NCI-H187 (cell line): ENCODE measurements at places on chromosomes 4 and X.

DNA sequence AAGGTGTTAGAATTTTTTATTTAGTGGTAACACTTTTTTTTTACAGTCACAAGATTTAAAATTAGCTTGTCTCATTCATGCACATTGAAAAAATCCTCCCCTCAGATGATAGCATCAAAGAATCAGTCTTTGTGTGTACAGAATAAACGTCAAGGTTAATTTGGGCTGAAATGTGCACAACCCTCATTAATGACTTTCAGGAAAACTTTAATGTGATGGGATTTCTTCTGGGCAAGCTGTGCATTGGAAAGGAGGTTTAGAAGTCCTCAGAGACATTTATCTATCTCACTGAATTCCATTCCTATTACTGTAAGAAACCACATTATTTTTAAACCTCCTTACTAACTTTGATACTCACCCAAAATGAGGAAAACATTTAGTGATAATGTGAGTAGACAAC, 88.2 kb upstream of the TECRL start:
- no peak for DNase-seq

DNA sequence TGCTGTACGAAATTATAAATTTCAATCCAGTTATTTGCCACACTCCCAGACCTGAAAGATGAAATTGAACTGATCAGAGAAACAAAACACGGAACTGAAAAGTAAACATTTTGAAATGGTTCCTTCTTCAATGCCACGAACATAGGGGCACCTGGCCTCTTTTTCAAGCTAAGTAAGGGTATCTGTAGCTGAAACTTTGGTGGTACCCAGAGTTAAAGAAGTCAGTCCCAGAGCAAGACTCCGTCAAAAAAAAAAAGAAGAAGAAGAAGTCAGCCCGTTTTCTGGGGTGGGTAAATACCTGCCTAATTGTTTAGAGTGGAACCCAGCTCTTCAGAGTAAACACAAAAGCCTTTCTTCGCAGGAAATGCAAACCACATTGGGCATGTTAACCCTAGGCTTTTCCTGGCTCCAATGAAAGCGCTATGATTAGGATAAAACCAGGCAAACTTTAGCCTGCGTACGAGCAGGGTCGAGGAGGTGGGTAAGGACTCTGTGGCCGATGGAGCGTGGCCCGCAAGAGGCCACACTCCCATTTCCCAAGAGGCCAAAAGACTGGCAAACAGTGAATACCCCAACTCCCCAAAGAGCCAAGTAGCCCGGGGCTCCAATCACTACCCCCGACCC, 1.3 kb downstream of the ANTXR2 start:
- DNase-seq = no peak

DNA sequence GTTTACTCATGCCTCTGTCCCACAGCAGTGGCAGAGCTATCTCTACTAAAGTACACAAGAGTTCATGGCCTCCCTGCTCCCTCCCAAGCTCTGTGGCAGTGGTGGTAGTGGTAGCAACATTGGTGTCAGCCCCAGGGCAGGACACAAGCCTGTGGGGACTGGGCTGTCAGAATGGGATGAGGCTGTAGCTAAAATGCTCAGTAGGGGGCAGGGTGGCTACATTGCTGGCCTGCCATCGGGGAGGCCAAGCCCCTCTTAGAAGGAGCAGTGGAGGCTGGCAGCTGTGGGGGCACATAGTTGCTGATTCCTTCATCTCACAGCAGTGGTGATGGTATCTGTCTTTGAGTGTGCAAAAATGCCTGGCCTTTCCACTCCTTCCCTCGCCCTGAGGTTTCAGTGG, 461.7 kb downstream of the PCDH18 start:
- DNase-seq = no peak

- DNase-seq = no peak
Observed at GRCh38 chr4:184756399-184756798, 22.5 kb upstream of the CENPU start.

DNA sequence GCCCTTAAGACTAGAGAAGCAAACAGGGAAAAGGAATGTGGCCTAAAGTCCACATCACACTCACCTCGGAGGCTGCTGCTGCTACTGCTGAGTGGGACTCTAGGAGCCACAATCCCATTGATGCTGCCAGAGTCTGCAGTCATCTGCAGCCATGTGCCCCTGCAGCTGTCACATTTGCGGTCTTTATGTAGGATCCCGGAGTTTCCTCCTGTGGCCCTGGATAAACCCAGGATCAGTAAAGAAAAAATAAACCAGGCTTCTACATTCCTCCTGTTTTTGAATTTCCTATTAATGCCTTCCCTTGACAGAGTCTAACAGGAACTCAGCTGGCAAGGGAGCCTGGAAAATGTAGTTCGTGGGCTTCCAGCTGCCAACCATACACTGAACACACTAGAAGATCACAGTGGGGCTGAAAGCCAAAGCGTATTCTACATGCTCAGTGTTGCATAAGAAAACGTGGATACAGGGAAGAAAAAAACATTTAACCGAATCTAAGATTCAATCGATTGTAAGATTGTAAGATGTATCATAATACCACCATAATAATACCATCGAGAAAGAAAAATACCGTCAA, 10.3 kb upstream of the PHEX start:
- DNase-seq = no peak

DNA sequence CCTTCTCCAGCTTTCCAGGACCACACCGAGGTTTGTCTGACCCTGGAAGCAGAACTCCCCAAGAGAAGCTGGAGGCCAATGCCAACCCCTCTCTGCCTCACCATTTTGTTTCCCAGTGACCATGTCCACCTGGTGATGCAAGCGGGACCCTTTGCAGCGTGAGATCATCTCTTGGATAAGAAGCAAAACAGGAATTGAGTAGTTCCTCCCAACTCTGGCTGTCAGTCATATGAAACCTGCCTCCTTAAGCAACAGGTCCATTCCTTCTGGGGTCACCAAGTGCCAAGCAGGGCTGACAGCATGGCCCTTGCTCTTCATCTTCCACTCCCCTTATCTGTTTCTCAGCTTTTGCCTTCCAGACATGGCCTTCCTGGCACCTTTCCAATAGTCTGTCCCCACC, 41.3 kb upstream of the MTM1 start:
- DNase-seq = no peak

- no peak for DNase-seq
Observed at GRCh38 chrX:52363247-52363883, 5.5 kb upstream of the XAGE2 start.

GRCh38 chr4:76811604-76812412, 86.1 kb downstream of the SOWAHB start:
- no peak for DNase-seq

DNA sequence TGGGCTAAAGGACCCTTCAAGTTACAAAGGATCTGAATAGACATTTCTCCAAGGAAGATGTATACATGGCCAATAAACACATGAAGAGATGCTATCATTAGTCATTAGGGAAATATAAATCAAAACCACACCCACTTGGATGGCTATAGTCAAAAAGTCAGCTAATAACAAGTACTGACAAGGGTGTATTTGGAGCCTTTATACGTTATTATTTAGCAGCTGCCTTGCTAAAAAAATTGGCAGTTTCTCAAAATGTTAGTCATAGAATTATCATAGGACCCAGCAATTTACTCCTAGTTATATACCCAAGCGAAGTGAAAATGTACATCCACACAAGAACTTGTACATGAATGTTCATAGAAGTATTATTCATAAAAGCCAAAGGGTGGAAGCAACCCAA, 112.7 kb upstream of the DUSP21 start:
- DNase-seq = no peak

GRCh38 chrX:120453985-120454384, 15.1 kb downstream of the LAMP2 start:
- DNase-seq = no peak

DNA sequence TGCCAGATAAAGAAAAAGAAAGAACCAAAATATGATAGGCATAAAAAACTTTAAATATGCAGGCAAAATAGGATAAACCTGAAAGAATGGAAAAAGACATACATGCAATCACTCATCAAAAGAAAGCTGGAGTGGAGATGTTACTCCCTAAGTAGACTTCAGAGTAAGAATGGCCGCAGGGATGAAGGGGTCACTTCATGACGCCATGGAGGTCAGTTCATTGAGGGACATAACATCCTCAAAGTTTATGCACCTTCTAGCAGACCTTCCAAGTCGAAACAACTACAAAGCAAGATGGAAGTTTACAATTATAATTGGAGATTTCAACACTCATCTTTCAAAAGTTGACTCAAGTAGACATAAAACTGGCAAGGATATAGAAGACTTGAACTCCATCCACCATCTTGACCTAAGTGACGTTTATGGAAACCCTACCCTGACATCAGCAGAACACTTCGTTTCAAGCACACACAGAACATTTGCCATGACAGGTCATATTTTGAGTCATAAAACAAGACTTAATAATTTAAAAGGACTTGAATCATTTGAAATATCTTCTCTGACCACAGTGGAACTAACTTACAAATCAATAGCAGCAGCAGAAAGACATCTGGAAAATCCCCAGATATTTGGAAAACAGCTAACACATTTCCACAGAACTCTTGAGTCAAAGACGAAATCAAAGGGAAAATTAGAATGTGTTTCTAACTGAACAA, 106.0 kb upstream of the LRPAP1 start:
- no peak for DNase-seq

DNA sequence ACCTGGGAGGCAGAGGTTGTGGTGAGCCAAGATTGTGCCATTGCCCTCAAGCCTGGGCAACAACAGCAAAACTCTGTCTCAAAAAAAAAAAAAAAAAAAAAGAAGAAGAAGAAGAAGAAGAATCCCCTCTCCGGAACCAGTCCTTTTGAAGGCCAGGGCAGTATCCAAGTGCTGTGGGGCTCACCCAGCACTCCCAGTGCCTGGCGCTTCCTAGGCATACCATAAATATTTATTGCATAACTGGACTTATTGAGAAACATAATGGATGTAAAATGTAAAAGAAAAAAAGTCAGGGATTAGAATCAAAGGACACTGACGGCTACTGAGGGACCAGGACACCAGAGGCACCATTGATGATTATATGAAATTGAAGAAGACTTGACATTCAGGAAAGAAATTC, 162.1 kb upstream of the KIT start:
- no peak for DNase-seq

DNA sequence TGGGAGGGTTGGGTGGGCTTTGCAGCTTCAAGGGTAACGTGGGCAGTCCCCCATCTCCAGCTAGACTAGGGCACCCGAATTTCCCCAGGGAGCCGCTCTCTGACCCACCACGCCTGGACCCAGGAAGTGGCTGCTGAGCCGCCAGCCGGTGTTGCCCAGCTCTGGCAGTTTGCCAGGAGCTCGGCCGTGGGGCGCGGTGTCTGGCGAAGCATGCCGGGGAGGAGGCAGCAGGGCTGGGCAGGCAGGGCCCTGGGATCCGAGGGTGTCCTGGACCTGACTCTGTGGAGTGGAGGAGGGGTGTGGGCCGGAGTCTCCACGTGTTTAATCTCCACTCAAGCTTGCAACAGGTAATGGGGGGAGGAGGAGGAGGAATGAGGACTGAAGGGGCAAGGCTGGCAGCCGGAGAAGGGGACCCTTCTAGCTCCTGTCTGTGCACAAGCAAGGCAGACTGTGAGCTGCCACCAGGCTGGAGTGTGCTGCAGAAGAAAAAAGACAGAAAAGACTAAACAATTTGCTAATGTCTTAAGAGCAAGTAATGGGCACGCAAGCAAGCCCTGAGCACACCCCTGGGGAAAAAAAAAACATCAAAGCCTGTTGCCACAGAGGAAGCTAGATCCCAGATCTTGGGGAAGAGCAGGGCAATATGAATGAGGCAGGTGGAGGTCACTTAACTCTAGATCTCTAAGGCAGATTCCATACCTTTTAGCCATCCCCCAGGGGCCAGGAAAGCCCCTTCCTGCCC, 2.4 kb downstream of the LONRF3 start:
- no peak for DNase-seq

- DNase-seq = no peak
Observed at GRCh38 chr4:89712141-89712540, 124.8 kb downstream of the SNCA start.

DNA sequence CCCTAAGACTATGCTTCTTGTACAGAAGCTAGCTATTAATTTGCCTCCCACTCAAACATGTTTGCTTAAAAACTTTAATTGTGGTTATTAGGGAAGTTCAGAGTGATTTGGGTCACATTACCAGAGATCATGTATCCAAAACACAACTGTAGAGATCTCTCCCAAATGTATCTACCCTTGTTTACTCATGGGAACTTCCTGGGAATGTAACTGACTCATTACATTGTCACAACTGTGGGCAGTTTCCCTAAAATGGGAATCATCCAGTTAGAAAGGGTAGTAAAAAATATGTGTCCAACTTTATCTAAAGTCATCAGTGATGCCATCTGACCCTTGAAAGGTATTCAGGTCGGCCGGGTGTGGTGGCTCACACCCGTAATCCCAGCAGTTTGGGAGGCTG, 40.3 kb upstream of the GLRA3 start:
- no peak for DNase-seq

GRCh38 chrX:70042399-70043371, 7.1 kb downstream of the AWAT2 start:
- DNase-seq = no peak

GRCh38 chr4:80438016-80438415, 102.5 kb downstream of the CFAP299 start:
- no peak for DNase-seq

GRCh38 chrX:154739952-154740465, 10.9 kb downstream of the GAB3 start:
- no peak for DNase-seq

DNA sequence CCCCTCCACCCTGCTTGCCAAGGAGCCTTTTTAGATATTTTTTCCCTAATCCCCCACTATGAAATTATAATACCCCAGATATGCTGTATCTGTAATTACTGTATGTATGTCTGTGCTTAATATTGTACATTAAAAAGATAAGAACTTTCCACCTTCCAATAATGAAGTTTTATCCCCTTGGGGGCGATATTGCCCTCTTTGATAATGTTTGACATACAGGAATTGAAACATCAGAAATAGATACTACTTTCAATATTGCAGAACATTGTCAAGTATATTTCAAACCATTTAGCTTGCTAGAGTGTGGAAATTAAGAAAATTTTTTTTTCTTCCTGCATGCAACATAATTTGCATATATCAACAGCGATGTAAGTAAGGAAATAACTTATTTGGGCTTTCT, 58.9 kb downstream of the NAF1 start:
- DNase-seq = no peak

- no peak for DNase-seq
Observed at GRCh38 chrX:22462959-22463358, 190.2 kb downstream of the CBLL2 start.

DNA sequence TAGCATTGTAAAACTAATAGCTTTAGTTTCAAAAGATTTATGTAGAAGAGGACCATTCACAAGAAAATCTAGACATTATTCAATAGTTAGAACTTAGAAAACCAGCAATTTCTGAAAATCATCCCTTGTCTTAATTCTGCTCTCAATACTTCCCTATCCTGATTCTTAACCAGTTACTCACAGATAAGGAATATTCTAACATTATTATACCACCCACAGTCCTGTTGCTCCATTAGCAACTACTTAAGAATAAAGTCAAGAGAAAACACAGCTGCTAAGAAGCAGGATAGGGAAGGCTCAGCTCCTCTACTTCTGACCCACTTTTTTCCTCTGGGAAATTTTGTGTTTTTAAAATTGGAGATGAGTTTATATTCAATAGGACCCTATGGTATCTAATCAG, 47.7 kb downstream of the PHKA1 start:
- no peak for DNase-seq
